GM03348 (cell line): ENCODE measurements at places on chromosomes 13 and 19.

DNA sequence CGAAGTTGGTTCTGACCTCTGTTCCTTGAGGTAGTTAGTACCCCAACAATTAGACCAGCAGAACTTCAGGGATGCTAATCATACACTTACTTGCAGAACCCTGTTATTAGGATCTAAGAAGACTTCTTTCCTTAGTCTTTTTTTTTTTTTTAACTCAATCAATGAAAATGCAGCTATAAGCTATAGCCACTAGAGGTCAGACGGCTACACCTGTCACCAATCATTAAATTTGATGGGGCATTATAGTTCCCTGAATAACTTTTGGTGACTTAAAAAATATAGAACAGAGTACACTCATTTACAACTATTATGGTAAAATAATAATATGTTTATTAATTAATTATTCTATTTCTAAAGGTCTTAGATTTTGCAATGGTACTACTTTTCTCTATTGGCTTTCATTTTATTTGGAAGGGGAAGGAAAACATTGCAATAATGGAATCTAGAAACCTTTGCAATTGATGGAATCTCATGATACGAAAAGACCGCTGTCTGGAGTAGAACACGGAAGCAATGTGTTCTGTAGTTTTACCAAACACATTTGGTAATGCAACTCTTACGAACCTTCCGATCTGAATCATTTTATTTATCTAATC is 483.2 kb downstream of the DIAPH3 start:
- peak; percentile 36 for DNase-seq

GRCh38 chr19:1836458-1837221 is 11.6 kb downstream of the REXO1 start:
- no peak for DNase-seq

DNA sequence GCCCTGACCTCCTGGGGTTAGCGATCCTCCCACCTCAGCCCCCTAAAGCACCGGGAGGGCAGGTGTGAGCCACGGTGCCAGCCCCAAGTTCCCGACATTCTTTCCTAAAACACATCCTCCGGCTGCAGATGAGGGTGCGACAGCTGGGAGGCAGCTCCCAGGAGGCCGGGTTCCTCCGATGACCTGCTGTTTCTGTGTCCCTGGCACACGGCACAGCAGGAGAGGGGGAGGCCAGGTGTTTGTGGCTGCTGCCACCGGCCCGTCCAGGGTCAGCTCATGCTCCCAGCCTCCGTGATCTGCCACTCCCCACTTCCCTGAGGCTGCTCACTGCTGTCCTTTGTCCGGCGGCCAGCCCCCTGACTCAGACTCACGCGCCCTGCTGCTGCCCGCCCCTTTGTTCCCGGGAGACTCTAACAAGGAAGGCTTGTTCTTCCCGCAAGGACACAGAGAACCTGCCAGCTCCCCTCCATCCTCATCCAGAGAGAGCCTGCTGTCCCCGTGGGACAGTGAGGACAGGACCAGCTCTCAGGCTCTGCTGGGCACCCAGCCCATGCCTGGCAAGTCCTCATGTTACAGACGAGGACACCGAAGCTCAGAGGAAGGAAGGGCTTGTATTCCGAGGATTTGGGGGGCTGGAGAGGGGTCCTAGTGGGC is 10.6 kb upstream of the MADCAM1 start:
- peak; percentile 64 for DNase-seq

- no peak for DNase-seq
These were observed 862.3 kb downstream of the UQCRFS1 start for GRCh38 chr19:28350673-28351072.

DNA sequence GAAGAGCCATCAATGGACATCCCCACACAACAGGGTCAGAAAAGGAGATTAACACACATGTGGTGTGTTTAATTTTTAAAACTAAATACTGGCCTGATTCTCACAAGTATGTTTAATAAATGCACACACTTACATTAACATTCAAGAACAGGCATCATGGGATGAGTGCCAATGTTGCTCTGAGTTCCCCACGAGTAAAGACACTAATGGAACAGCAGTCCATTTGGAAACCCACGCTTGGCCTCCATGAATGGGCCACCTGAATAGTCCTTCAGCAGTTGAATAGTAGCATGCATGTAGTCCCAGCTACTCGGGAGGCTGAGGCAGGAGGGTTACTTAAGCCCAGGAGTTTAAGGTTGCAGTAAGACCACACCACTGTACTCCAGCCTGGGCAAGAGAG is 195.2 kb upstream of the IPO5 start:
- DNase-seq, result no peak

DNA sequence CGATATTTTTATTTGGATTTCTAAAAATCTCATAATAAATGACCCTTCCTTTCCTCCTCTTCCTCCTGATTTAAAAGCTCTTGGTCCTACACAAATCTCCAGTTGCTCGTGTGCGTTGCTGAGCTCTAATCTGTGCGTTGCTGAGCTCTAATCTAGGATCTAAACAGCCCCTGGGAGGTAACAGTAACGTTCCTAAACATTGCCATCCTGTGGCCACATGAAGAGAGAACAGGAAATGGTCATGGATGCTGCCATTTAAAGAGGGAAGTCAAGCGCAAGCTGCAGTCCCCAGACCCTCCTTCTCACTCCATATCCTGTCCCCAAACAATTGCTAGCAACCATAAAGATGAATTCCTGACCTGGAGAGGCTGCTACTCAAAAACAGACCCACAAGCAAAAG is 170.8 kb downstream of the NUFIP1 start:
- DNase-seq, result no peak

- DNase-seq, result no peak
These were observed 384.9 kb downstream of the KCNRG start for GRCh38 chr13:50400035-50400726.

DNA sequence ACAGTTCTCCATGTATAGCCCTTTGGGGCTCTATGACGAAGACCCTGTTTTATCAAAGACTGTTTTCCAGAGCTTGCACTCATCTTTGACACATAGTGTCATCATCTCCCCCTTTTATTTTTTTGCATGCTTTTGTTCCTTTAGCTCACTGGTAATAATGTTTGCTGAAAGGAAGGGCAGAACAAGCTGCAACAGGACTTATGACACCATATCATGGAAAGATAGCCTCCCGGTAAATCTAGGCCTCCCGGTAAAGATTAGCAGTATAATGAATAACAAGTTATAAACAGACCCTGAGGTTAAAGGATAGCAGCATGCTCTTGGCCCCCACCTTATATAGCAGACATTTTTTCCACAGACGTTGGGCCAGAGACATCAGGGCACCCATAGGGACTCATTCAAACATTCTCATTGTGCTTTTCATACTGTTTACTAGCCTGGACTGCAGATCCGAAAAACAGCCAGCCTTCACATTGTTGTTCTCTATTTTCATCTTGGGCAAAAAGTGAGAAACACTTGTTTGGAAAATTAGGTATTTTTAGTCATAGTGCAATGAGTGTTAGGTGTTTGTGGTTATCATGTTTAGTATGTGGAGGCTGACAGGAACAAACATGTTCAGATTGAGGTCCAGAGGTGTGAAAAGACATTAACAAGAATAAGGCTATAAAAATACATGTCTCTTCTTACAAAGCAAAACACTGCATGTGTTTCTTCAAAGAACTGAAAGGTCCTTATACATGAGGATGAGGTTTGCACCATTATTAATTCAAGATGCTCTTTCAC is 136.9 kb upstream of the SPRY2 start:
- no peak for DNase-seq

DNA sequence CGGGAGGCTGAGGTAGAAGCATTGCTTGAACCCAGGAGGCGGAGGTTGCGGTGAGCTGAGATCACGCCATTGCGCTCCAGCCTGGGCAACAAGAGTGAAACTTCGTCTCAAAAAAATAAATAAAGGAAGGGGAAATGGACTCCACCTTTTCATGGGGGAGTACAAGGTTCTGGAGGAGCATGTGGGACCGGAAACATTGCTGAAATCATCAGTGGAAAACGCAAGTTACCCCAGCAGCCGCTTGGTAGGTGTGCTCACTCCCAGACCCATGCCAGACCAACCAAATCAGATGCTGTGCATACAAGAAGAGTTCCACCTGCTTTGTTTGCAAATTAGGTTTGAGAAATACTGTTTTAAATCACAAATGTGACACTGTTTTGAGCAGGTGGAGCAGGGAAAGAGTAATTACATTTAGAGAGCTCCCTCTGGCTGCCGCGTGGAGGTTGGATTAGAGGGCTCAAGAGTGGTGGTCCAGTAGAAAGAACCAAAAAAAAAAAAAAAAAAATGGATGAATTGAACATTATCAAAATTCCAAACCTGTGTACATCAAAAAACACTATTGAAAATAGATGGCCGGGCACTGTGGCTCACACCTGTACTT is 4.9 kb downstream of the ERICH4 start:
- no peak for DNase-seq
